ENCODE measurements at places on chromosomes 3 and 15.

- no peak for DNase-seq
These were observed 1.0 kb downstream of the MYO9A start for GRCh38 chr15:72116731-72117485.

DNA sequence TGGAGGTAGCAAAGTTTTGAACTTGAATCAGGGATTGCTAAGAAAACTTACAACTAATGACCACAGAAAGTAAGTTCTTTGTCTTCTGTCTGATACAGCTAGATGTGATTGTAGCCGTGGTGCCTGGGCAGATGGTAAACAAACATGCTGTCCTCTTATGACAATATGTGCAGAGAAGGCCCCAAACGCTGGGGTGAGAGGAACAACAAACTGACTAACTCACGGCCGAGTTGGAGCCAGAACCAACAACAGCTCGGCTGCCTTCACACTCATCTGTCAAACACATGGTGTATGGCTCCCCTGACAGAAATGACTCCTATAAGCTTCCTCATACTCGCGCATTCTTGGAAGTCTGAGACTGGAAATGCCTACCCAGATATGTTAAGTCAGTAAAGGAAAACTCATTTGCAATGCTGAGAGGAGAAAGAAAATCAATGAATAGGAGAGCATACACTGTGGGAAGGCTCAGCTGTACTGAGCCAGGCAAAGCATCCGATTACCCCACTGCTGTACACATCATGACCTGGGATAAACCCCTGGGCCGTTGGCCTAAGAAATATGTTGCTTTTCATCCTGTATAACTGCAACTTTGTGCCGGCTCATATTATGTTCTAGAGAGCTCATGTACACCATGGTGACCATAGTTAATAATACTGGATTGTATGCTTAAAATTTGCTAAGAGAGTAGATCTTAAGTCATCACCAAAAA, 5.7 kb downstream of the THBS1 start:
- no peak for DNase-seq

GRCh38 chr3:134476306-134476705, 9.5 kb downstream of the ANAPC13 start:
- DNase-seq = no peak

DNA sequence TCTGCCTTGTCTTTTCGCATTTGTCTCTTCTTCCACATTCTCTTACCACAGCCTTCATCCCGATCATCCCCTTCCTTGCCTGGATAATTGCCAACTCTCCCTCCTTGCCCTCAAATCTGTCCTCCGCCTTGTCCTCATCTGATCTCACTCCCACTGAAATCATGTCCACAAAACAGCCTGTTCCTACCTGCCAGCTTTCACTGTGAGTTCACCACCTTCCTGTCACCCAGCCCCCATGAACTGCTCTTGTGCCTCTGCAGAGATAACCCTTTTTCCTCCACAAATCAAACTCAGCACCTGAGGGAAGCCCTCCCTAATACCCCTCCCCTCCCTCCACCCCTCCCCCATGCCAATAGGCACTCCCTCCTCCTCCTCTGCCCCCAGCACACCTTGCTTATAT, 4.8 kb upstream of the ADCY5 start:
- no peak for DNase-seq

DNA sequence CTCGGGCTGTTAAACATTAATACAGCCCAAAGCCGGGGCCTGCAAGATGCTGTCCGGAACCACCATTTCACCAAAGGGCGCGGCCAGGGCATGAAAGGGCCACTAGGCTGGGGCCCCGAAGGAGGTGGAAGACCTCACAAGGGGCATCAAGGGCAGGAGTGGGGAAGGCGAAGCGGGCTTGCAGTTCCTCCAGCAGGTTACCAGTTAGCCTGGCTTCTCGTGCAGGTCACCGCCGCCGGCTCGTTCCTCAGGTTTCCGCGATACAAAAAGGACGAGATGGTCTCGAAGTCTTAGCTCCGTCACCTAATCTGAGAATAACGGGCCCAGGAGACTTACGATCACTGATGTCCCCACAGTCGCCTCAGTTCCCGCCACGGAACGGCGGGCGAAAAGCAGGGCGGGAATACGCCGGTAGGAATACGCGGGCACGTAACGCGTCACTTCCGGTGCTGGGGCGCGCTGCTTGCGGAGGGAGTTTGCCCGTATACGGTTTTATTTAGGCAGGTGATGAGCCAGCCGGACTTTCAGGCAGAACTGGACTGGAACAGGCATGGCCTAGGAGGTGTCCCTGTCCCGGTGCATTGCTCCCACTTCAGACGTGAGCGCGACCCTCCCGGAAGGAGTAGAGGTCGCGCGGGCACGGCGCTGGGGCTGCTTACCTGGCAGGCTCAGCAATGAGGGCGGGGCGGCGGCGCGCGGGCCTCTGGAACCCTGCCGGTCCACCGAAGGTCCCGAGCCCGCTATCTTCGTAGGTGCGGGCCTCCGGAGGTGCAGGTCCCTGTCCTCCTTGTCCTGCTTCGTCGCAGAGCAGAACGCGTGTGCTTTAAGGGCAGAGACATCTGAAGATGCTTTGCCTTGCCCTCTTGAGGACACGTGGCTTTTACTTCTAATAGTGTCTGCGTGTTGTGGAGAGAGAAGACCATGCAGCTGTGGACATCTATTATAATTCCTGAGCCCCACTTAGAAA, at the start of gene RFC4:
RFC4 (minus strand) TSS at position 394 of the 967 bp plus-strand sequence. CDS start 1,769 bp downstream, outside the sequence.
- DNase-seq = peak; percentile 78

- no peak for DNase-seq
These were observed 59.7 kb downstream of the MAP3K13 start for GRCh38 chr3:185422677-185423076.

DNA sequence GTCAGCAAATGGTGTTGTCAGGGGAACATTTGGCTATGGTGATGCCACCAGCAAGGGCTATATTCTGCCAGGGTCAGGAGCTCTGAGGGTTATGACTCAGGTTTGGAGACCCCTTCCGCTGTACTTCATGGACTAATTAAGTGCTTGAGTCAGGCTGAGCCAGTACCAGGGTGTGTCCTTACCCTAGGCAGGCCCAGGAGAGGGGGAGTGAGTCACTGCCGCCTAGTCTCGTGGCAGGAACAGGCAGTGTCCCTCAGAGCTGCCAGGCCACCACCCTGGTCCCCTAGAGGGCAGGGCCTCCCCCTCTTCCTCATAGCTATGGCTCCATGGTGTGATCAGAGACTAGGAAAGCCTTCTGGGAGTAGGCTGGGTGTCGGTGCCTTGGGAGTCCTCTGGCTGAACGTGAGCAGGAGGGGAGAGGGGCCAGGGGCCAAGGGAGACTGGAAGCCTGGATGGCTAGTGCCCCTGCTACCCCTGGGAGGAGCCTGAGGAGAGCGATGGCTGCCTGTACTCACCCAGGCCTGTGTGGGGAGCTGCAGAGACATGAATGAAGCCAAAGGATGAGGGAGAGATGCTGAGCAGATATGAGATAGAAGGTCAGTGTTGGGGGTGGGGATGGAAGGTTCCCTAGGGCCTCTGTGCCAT, 10.6 kb downstream of the MAPKAPK3 start:
- DNase-seq = no peak

GRCh38 chr3:169509359-169509758, 154.2 kb downstream of the MECOM start:
- DNase-seq = no peak

- DNase-seq = no peak
These were observed 156.7 kb downstream of the ANO10 start for GRCh38 chr3:43465109-43465508.

GRCh38 chr3:37229740-37230139, 55.4 kb upstream of the LRRFIP2 start:
- DNase-seq = no peak

DNA sequence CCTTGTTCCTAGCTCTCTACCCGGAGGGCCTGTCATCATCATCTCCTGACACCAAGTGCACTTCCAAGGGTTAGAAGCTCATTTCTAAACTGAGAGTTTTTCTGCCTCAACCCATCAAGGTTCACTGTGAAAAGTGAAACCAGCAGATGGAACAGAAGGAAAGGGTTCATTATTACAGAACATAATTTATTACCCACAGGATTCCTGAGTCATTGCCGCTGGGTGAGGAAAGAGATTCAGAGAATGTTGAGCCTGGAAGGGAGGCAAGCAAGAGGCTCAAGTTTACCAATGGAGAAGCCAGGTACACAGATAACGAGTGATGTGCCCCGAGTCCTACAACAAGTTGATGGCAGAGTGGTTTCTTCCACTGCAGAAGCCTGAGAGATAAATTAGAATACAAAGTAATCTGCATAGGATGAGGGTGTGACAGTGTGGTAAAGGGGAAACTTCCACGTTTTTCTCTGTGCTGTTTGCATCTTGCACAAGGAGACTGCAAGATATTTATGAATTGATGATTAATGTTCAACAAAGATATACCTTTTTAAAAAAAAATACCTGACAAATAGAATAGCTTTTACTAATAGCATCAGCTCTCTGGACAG, 80.5 kb upstream of the SETMAR start:
- no peak for DNase-seq

DNA sequence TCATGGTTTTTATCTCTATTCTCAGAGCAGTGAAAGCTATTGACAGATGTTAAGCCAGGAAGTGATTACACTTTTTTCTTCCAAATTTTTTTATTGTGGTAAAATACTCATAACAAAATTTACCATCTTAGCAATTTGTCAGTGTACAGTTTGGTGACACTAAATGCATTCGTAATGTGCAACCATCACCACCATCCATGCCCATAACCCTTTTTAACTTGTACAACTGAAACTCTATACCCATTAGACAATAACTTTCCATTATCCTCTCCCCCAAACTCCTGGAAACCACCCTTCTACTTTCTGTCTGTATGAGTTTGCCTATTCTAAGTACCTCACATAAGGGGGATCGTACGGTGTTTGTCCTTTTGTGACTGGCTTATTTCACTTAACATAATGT, 15.1 kb upstream of the POMGNT2 start:
- DNase-seq = no peak

DNA sequence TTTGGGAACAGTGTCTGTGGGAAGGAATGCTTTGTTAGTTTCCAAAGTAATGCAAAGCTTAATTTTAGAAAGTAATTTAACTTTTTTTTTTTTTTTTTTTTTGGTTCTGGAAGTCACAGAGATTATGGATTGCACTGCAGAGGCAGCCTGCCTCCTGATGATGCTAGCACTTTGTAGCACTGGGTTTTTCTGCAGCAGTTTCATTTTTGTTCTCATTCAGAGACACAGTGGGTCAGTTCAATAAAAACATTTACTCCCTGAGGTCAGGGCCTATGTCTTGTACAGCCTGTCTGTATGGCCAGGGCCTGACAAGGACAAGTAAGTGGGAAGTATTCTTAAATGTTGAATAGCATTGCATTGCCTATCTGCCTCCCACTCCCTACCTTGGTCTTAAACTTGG, 39.0 kb upstream of the NDUFB4 start:
- no peak for DNase-seq

DNA sequence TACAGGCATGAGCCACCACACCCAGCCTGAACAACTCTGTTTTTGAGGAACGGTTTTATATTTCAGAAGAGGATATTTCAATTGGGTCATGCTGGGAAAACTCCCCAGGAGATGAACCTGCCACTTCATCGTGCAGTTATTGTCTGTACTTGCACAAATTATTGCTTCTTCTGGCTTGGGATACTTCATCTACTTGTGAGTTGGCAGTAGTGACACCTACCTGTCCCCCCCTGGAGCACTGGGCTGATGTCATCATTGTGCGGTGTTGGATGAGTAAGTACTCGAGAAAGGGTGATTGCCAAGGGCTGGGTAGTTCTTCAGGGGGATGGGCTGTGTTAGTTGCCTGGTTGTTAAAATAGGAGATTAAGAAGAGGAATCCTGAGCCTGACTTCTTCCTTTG, 85.1 kb upstream of the SAMMSON start:
- DNase-seq = no peak

DNA sequence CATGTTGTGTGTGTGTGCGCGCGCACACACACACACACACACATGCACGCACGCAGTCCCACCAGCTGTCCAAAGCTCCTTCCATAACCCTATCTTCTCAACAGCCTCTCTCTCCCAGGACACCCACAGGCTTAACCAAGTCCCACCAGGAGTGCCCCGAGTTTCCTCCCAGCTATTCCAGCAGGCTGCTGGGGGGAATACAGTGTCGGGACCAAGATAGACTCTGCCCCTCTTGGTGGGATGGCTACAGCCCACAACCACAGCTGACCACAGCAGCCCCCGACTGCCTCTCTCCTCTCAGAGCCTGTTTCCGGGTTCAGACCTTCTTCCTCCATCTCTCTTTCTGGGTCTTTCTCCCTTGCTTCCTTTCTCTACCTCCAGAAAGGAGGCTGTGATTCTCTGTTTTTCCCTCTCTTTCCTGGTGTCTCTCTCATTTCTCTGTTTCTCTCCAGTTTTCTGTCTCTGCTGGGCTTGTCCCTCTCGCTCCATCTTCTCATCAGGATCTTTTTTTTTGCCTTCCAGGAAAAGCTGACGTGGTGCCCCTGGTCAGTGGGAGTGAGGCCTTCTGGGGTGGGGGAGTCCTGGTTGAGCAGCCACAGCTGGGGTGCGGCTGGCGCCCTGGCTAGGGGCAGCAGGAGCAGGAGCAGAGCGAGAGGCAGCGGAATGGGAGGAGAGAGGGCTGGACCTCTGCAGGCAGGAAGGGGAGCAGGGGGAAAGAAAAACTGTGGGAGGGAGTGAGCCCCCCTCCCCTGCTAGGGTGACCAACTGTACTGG, 3.3 kb upstream of the ISLR start:
- DNase-seq = no peak

DNA sequence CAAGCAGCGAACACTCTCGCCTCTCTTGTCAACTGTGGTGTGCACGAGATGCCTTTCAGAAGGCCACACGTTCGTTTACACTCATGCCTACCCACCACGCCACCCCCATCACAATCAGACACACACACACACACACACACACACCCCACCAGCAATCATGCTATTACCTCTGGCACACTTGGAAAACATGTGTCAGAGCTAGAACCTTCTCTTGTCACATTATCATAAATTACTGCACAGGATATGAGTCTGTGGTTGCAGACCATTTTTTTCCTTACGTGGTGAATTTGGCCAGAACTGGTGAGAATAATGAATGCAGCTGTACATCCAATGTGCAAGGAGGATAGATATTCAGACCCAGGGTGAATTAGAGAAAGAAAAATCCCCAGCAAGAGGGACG, 52.4 kb downstream of the TRIM69 start:
- DNase-seq = no peak

GRCh38 chr3:102883515-102883914, 448.7 kb downstream of the ZPLD1 start:
- DNase-seq = no peak

- no peak for DNase-seq
These were observed 409.4 kb upstream of the PPP2R3A start for GRCh38 chr3:135556174-135556573.

GRCh38 chr3:138367911-138368310, 19.5 kb downstream of the MRAS start:
- no peak for DNase-seq

- no peak for DNase-seq
These were observed 98.0 kb upstream of the RORA start for GRCh38 chr15:61327019-61327631.

- DNase-seq = no peak
These were observed 415.5 kb upstream of the PPP2R3A start for GRCh38 chr3:135549928-135550494.

GRCh38 chr3:20040548-20041196, 426 bp downstream of the KAT2B start:
- DNase-seq = peak; percentile 64

- no peak for DNase-seq
These were observed 395.2 kb upstream of the AZI2 start for GRCh38 chr3:28743831-28744230.
